Hippocampal formation (tissue), 2 donors: ENCODE measurements at places on chromosomes 12 and 14.

DNA sequence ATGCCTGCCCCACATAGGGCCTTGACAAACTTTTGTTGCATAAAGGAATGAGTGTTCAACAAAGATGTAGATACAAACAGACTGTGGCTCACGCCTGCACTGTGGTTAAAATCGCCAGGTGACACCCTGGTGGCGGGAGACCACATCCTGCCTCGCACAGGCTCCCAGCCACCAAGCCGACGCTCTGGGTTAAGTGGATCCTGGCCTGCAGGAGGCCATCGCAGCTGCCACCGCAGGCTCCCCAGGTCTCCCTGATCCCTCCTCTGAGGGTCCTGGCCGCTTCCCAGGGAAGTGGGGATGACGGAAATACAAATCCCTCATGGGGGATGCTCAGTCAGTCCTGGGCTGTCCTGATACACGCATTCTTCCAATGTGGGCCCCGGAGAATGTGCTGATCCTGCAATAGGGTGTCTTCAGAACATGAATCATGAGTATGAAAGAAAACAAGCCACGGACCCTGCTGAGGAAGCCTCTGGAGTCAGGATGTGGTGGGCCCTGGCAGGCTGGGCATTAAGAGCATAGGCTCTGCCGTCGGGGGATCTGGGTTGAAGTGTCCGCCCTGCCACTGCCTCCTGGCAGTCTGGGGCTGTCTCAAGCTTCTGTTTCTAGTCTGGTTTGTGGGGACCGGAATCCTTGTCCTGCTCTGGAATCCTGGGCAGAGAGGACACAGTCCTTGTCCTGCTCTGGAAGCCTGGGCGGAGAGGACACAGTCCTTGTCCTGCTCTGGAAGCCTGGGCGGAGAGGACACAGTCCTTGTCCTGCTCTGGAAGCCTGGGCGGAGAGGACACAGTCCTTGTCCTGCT lies 53.5 kb upstream of the BEGAIN start:
- DNase-seq = no peak

DNA sequence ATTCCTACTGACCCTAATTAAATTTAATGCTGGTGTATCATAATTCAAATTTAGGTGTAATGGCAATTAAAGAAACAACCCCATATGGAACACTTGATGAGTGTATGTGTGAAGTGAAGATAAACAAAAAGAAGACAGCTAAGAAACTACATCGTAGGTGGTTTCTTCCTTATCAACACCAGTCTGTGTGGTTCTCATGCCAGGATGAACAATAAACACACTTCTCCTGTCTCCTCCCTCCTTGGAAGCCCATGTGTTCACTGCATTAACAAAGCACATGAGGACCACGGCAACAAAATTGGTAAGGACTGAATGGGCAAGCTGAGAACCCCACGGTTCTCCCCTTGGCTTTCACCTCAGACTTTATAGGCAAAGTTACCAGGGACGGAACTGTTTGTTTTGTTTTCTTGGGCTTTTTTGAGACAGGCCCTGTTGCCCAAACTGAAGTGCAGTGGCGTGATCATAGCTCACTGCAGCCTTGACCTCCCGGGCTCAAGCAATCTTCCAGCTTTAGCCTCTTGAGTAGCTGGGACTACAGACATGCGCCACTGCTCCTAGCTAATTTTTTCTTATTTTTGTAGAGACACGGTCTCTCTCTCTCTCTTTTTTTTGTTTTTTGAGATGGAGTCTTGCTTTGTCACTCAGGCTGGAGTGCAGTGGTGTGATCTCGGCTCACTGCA lies 71.0 kb downstream of the TRAFD1 start:
- no peak for DNase-seq

DNA sequence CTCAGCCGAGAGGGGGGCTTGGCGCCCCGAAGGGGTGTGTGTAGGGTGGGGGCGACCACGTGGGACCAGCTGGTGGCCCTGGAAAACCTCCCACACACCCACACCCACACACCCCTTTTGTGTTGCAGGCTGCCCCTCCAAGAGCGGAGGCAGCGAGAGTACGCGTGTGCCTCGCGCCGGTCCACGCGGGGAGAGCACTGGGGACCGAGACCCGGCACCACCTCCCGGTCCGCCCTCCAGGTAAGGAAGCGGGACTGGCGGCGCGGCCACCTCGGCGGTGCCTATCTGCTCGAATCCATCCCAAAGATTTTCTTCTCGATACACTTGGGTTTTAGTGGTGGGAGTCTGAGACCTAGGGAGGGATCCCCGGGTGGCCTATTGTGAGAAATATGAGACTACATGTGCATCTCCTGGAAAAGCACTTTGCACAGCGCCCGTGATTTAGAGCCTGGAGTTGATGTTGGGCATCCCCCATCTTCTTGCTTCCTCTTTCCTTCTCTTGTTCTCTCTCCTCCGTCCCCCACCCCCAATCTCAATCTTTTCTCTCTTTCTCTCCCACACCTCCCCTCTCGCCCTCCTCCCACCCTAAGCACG lies 393 bp downstream of the SYT1 start:
- DNase-seq = no peak

DNA sequence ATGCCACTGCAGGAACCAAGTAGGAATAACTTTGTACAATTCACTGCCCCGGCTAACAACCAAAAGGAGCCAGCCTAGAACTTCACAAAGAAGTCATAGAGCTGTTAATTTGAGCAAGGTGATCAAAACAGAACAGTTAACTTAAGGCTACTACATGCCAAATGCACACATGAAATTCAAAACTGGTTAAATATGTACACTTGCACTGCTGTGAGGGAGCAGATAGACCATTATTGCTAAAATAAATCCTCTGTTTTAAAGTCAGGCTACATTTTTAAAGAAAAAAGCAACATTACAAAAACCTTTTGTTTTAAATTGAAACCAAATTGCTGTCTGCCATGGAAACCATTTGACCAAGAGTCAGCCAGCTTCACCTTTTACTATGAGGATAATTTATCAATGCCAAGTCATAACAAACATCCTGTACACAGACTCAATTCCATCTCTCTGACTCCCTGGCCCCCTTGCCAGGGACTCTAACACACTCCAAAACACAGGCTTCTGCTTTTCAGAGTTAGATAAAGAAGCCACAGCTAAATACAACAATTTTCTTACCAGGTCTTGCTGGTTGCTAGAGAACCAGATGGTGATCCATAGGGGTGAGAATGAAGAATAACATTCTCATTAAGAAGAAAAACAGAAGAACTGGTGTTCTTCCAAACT lies 84.0 kb downstream of the LRP6 start:
- DNase-seq = peak; percentile 5

- peak; percentile 15 for DNase-seq
Measured at GRCh38 chr14:50964683-50965390, 20.6 kb upstream of the PYGL start.

DNA sequence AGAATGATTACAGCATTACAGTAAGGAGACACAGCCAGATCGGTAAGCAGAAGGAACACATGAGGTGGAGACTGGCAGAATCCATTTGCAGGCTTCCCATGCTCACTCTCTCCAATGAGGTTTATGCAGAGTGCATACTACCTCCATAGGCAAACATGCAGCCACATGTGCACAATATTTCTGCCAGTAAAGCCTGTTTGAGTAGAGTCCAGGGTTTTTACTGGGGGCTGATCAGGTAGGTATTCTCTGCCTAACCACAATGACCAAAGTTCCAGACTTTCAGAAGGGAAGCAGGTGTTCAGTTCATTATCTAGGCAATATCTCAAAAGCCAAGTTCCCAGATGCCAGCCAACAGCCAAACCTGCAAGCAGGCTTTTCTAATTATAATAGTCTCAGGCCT lies 31.1 kb downstream of the INTS13 start:
- DNase-seq = no peak

GRCh38 chr14:24115422-24116127 lies 826 bp upstream of the NRL start:
- DNase-seq = no peak

DNA sequence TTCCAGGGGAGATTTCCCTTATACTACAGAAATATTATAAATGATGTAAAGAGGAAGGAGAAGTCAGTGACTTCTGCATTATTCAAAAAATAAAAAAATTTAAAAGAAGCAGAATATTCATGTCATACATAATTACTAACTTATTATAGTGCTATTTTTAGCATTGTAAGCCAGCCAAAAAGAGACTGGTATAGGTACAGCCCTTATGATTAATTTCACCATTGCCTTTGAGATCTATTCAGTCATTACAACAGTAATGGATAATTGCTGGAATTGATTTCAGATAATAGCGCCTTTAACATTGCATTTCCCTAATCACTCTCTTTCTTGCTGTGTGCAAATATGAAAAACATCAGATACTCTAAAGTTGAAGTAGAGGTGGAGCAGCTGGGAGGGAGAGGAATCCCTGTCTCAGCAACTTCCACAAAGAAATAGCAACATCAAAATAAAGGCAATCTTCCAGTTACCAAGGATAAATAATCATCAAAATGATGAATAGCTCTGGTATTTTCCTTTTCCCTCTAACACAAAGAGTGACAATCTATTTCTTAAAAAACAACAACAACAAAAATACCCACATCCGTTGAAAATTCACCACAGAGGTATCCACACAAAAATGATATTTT lies 71.8 kb upstream of the OVCH1 start:
- no peak for DNase-seq

DNA sequence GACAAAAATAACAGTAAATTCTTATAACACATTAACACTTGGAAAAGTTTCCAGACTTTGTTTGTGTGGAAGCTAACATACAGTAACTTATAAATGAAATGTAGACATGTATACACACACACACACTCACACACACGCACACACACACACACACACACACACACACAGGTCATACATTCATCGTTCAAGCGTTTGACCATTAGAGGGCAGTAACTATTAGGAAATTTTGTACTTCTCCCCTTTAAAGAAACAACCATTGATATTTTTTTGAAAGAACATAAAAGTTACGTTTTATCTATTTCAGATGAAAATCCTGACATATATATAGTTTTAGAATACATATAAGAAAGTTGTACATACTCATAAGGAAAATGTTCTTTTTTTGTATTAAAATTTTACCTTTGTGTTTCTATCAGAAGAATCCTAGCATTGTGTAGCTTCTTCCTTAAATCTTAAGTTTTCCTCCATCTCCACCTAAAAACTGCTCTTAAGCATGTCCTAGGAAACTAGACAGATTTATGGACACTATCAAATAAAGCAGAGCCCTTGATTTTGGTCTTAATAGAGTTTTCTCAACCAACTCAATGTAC lies 29.0 kb downstream of the PTPRQ start:
- DNase-seq = no peak

DNA sequence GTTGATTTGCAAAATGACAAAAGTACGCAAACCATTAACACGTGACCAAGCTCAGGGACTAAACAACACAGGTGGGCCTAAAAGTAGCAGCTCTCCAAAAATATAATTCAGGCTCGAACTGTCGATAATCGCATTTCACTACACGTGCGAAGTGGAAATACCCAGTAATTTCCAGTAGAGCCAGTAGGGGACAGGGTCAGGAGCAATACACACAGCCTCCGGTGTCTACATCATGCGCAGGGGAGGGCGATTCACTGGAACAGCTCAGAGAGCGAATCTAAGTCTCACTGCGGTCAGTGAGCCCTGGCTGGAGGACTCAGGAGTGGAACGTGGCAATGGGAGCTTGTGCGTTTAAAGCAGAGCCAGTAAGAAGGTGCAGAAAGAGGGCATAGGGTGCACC lies 40.4 kb downstream of the SETD3 start:
- DNase-seq = no peak

DNA sequence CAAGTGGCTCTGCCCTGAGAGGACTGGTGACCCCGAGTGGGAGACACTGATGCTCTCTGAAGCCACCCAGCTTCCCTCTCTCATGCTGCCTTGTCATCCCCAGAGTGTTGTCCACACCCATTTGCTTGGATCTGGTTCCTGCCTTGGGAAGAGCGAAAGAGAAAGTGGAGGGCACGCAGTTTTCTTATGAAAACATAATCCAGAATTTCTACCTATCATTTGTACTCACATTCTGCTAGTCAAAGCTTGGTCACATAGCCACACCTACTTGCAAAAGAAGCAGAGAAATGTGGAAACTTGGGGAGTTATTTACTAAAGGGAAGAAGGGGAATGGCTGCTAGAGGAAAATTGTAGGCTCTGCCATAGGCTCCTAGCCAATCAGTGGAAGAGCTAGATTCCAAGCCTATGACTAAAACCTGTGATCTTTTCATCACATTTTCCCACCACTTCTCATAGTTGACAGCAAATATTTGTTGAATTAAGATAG lies 326.3 kb downstream of the ZFP36L1 start:
- no peak for DNase-seq

DNA sequence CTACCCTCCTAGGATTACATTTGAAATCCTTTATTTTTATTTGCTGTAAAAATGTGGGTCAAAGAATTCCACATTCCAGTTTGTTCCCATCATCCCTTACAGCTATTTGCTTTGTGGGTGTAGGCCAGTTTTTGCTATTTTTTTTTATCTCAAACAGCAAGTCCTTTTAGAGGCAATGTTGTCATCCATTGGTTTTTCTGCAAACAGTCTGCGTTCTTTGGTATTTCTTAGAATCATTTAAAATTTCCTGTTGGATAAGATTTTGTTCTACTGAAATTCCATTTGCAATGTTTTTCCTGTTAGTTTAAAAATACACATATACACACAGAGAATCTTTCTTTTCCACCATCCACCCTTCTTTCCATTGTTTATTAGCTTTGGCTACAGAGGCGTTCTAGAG lies 53.3 kb upstream of the STK38L start:
- DNase-seq = no peak

DNA sequence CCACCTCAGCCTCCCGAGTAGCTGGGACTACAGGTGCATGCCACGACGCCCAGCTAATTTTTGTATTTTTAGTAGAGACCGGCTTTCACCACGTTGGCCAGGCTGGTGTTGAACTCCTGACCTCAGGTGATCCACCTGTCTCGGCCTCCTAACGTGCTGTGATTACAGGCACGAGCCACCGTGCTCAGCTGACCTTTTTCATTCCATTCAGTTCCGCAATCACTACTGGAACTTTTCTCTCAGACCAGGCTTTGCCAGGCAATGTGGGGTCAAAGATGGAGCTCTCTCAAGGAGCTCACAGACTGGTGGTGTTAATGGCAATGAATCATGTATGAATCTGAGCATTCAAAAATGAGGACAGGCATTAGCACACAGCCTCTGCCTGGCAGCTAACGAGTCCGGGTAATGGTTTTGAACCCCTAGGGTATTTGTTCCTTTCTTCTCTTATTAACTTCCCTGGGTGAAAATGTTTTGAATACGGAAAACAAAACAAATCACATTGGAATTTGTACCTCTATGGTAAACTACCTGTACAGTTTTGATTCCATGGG lies 9.4 kb upstream of the TCHP start:
- DNase-seq = no peak

DNA sequence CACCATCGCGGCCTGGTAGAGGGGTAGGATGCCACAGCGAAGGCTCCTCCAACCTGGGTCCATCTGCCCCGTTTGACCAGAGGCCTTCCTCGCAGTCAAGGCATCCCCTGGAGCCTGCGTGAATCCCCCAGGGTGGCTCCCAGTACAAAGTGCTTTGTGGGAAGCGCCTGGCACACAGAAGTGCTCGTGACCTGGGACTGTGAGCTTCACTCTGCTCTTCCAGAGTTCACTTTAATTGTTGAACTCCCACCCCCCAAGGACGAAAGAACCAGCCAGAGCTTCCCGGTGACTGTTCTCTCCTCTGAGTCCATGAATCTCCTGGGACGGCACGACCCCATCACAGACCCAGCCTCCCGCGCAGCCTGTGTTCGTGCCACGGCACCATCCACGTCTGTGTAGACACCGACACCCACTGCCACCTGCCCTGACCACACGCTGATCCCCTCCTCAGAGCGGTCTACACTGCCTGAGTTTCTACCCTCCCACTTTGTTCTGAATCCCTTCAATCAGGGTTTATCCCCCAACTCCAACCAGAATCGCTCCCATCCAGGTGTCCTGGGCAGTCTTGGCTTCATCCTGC lies 15.9 kb downstream of the P2RX2 start:
- no peak for DNase-seq
